Muscle of back (tissue), 13 donors: ENCODE measurements at places on chromosomes 6 and 20.

GRCh38 chr6:43582911-43583310 is 6.9 kb downstream of the POLH start:
- no peak for DNase-seq

- no peak for DNase-seq
Measured at GRCh38 chr20:21725892-21726291, 20.4 kb downstream of the PAX1 start.

- DNase-seq, result no peak
Measured at GRCh38 chr6:140546640-140547039, 1172.2 kb upstream of the CITED2 start.

DNA sequence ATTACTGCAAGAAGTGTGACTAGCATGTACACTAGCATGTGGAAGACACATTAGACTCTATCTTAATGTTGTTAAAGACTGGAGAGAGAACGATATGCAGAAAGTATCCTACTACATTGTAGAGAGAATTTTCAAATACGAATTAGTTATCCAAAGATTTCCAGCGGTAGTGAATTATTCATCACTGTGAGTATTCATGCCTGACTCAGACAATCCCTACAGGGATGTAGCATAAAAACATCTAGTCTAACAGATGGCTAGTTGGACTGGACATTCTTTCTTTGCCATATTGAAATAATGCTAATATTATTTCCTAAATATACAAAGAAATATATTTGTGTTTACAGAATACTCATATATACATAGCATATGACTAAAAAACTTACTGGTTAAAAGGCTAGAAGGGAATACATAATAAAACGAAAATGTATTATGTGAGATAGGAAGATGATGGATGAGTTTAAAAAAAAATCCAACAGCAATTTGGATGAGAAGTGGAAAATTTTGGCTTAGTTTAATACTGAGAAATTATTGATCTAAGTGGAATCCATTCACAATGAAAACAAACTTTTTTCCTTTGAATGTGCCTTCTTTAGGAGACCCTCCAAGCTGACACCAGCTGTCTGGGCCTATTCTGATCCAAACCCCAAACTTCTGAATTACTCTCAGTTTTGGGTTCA is 580.7 kb downstream of the RFPL4B start:
- peak; percentile 80 for DNase-seq

DNA sequence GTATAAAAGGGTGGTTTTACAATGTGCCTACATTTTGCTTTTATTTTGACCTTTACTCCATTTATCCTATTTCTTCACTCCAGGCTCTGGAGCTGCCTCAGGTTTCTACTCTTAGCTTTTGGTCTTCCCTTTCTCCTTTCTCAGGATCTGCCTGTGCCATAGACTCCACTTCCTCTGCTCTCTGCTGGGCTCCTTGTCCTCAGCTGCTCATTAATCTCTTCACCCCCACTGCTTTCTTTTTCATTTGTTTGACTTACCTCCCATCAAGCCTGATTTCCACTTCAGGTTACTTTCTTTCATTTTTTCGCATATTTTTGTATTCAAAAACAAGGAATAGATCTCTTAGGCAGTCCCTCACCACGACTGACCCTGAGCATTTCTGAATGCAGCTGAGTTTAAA is 106.8 kb downstream of the COL19A1 start:
- DNase-seq, result no peak
